Chondrocyte (in vitro differentiated cells): ENCODE measurements at places on chromosomes 11 and 22.
A peak's percentile ranks its signal among the peaks of the same experiment; 100 is the strongest.

DNA sequence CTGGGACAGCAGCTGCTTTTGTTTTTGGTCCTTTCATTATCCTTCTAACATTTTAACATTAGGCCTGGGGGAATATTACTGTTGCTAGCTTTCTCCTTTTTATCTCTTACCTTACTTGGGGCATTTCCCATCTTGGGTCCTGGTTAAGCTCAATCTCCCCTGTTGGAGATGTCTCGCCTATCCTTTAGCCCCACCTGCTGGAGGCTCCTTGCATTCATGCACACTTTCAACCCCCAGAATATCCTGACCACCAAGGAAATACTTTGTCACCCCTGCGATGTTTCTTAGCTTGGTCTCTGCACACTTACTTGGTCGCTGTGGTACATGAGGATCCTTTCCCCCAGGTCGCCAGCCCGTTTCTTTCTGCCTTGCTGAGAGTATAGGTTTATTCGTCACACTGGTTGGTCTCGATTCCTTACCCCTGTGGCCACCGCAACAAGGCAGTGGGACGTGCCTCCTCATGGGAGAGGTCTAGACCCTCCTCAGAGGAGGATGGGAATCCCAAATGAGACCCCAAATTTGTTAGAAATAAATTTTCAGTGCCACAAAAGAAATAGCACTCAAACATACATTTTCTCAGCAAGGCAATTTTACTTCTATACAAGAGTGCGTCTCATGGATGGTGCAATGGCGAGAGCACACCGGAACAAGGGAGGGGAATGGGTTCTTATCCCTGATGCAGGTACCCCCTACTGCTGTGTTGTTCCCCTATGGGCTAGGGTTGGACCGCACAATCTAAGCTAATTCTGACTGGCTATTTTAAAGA is 5.4 kb upstream of the TXN2 start:
- no peak for DNase-seq

GRCh38 chr11:62577046-62577714 is 3.5 kb upstream of the EEF1G start:
- DNase-seq, result peak; percentile 81

GRCh38 chr11:35403765-35404387 is 15.5 kb downstream of the SLC1A2 start:
- no peak for DNase-seq

- no peak for DNase-seq
Observed at GRCh38 chr11:15800111-15800800, 556.1 kb downstream of the SOX6 start.

DNA sequence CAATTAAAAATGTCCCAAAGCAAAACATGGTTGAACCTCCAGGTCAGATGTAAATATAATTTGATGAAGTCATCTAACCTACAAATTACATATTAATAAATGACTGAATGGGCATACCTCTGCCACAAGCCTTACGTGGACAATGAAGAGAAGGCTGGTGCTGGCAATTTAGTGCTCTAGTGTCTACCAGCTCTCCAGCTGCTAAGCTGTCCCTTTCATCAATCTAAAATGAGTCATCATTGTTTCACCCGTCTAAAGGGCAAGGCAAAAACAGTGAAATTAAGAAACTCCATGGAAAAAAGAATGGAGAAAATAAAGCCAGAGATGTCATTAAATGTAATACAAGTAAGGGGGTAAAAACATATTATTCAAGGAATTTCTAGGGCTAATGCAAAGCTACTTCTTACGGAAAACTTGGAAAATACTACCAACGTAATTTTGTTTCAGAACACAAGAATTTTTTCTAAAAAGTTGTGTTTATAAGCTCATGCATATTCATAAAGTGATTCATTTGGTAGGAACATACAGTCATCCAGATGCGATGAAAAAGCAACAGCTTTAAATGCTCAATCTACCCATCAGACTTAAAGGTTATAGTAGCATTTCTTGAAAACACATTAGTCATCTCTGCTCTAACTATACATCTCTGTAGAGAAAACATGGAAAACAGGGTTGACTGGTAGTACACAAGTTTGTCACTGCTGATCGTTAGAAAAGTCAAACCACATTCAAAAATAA is 71.5 kb downstream of the SIK3 start:
- DNase-seq, result no peak

DNA sequence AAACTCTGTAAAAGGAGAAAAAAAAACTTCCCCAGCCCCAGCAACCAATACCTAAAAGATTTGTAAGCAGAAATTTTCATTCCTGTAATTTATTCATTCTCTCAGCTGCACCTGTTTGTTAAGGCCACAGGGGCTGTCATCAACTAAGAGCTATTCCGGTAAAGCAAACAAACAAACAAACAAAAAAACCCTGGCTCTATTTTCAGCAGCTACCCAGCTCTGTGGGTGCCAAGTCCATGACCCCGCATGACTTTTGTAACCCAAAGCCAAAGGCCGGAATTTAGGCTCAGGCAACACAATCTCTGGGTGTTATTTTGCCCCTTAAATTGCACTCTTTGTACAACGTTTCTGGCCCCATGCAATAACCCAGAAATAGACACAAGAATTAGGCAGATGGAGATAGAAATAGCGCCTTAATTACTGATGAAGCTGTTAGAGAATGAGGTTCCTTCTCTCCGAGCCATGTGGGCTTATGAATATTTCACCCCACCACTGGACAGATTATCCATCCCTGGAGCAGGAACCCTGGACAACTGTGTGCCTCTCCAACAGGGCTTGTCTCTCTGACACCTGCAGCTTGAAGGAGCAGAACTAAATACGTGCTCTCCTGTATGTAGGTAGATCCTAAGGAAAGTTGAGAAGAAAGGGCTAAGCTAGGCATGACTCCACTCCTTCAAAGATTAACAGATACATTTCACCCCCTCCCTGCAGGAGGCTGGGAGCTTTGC is 29.4 kb downstream of the APOL6 start:
- DNase-seq, result no peak

- DNase-seq, result no peak
Observed at GRCh38 chr11:27309046-27309445, 54.0 kb downstream of the CCDC34 start.
